ENCODE measurements at places on chromosomes 7 and 10. TPM values are rescaled to one million over a fixed set of nuclear protein-coding genes. Genes with fewer than 3 reads are reported as not detected.

The TMEM72 gene
- not detected for total RNA-seq

The FFAR4 gene
- not detected for total RNA-seq

The ZSCAN25 gene
- total RNA-seq, result 34.8 TPM

The PNLIP gene
- total RNA-seq, result not detected

The SLC26A4 gene
- 0.94 TPM for total RNA-seq

The LYZL2 gene
- total RNA-seq, result not detected

- H3K4me3 ChIP-seq, result no peak overlapping the region
- no peaks in the 10 kb centered on the region for H3K36me3 ChIP-seq
- DNase-seq, result no peak
- no peak overlapping the region for H3K27ac ChIP-seq
Measured at GRCh38 chr10:118624747-118625146, 29.3 kb upstream of the PRLHR start.

DNA sequence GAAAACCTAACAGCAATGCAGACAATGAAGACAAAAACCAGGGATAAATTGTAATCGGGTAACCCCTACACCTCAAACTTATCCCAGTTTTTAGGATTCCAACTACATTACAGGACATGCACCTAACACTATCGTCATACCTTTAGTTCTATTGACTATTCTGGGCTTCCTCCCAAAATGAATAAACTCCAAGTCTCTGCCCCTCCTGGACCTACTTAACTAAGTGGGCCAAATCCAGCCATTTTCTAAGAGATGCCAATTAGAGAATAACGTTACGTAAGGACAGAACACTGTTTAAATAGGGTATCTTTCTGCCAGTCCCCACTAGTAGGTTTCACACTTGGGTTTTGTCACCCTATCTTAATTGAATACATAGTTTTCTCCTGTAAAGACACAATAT, 253.1 kb upstream of the MKLN1 start:
- H3K4me1 ChIP-seq, result peaks cover 10% of the 10 kb centered on the region
- DNase-seq, result no peak

DNA sequence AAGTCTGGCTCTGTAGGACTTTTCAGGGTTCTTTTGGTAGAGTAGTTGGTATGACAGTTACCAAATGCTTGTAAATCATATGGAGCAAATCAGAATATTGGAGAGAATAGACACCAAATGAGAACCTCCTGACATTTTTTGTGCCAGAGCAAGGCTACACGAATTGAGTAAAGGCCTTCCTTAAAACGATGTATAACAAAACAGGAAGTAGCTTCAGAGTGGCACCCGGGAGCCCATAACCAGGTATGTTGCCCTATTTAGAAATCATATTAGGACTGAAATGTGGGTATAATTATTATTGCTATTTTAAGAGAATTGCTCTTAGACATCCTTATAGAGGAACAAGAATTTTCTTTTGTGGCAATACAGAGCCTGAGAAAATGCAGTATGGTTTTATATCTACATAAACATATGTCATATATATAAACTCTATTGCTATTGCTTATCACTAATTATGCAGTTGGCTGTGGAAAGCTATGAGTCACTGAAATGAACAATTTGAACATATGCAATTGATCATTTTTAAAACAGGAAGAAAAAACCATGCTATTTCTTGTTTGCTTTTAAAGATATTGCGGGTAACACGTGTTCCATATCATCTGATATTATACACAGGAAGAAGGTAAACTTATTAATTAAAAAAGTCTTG, 197.4 kb upstream of the MTPN start:
- H3K27ac ChIP-seq, result no peak overlapping the region
- peaks cover 4% of the 10 kb centered on the region for H3K4me1 ChIP-seq
- DNase-seq, result no peak
- peaks cover 2% of the 10 kb centered on the region for H3K27me3 ChIP-seq
- H3K36me3 ChIP-seq, result no peaks in the 10 kb centered on the region

- DNase-seq, result no peak
- no peak overlapping the region for H3K27ac ChIP-seq
- peaks cover 2% of the 10 kb centered on the region for H3K36me3 ChIP-seq
- H3K27me3 ChIP-seq, result peaks cover 54% of the 10 kb centered on the region
- no peak overlapping the region for H3K4me3 ChIP-seq
- H3K4me1 ChIP-seq, result peaks cover 6% of the 10 kb centered on the region
Measured at GRCh38 chr10:34814913-34815184, 247 bp downstream of the PARD3 start.

GRCh38 chr10:33233221-33233620, 101.2 kb downstream of the NRP1 start:
- H3K27me3 ChIP-seq, result peaks cover 4% of the 10 kb centered on the region
- H3K36me3 ChIP-seq, result no peaks in the 10 kb centered on the region
- no peak overlapping the region for H3K27ac ChIP-seq
- DNase-seq, result no peak
- H3K4me1 ChIP-seq, result no peaks in the 10 kb centered on the region
- no peak overlapping the region for H3K4me3 ChIP-seq

DNA sequence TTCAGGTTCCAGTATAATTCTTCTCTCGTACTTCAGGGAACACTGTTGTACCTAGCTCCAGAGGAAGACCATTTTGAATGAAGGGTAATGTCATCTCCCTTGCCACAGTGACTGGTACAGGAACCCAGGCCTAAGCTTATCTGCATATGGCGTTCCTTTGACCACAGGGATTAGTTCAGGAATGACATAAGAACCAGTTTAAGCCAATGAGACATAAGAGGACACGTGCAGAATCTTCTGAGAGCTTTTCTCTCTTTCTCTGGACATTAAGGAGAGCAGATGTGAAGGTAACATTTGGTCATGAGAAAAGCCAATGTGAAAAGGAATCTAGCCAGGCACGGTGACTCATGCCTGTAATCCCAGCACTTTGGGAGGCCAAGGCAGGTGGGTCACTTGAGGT, 21.8 kb upstream of the HIBADH start:
- no peaks in the 10 kb centered on the region for H3K4me1 ChIP-seq
- no peak for DNase-seq
- no peaks in the 10 kb centered on the region for H3K36me3 ChIP-seq
- no peak overlapping the region for H3K27ac ChIP-seq

DNA sequence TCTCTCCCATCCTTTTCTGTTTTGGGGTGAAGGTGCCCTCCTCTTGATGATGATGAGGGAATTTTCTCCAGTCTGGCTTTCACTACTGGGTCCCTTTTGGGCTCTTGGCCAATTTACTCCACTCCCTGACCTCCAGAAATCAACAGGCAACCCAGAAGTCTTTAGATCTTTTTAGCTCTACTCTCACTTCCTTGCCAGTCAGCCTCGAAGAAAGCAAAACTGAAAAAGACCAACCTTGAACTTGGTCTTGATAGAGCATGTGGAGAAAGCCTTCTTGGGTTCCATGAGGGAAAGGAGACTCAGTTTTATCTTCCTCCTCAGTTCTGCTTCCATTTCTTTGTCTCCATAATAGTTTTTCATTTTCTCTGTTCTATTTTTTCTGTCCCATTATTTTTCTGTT, 91.4 kb upstream of the NPVF start:
- no peaks in the 10 kb centered on the region for H3K36me3 ChIP-seq
- H3K4me3 ChIP-seq, result no peak overlapping the region
- no peak for DNase-seq
- no peak overlapping the region for H3K27ac ChIP-seq
- H3K27me3 ChIP-seq, result peaks cover 5% of the 10 kb centered on the region

GRCh38 chr10:86178401-86179152, 188.0 kb downstream of the GRID1 start:
- no peak overlapping the region for H3K27ac ChIP-seq
- H3K27me3 ChIP-seq, result no peaks in the 10 kb centered on the region
- H3K4me1 ChIP-seq, result no peaks in the 10 kb centered on the region
- H3K36me3 ChIP-seq, result no peaks in the 10 kb centered on the region

GRCh38 chr10:121237718-121238117, 360.5 kb downstream of the FGFR2 start:
- H3K27me3 ChIP-seq, result no peaks in the 10 kb centered on the region
- H3K27ac ChIP-seq, result no peak overlapping the region
- H3K36me3 ChIP-seq, result no peaks in the 10 kb centered on the region
- H3K4me3 ChIP-seq, result no peak overlapping the region
- DNase-seq, result no peak
- no peaks in the 10 kb centered on the region for H3K4me1 ChIP-seq

DNA sequence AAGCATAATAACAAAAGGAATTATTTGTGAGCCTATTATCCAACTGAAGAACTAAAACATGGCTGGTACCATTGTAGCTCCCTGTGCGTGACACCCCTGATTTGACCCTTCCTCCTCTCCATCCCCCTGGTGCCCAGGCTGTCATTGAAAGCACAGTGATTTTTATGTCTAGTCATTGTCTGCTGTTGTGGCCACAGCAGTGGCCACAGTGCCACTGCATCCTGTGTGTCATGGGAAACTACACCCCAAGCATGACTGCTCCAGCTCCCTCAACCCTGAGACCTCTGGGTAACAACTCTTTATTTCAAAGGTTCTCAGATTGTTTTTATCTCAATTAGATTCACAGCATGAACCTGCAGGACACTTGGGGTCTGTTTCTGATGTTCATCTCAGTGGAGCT, 52.0 kb downstream of the ERLIN1 start:
- H3K27me3 ChIP-seq, result peaks cover 28% of the 10 kb centered on the region
- no peaks in the 10 kb centered on the region for H3K36me3 ChIP-seq
- H3K27ac ChIP-seq, result no peak overlapping the region
- DNase-seq, result no peak

DNA sequence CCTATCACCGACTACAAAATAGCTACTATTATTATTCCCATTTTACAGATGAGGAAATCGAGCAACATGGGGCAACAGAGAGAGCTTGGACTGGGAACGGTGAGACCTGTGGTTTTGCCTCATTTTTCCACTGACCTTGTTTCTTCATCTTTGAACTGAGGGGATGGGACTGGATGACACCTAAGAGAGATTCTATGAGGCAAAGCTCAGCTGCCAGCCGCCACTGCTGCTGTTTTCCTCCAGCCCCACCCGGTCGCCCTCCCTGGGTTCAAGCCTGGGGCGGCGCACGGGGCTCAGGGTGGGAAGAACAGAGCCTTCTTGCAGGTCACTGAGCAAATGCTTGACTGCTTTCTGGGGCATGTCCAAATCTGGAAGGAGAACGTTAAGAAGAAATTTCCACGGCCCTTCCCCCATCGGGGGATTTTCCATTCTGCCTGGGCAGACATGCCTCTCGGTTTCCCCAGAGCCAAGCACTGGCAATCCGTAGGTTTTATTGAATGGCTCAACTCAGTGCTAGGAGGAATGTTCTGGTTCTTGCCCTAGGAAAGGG, 12.3 kb downstream of the DDIT4 start:
- H3K27me3 ChIP-seq, result no peaks in the 10 kb centered on the region
- H3K4me1 ChIP-seq, result peaks cover 43% of the 10 kb centered on the region
- no peak overlapping the region for H3K4me3 ChIP-seq
- no peak for DNase-seq
- peak overlapping the region; percentile 23 for H3K27ac ChIP-seq

DNA sequence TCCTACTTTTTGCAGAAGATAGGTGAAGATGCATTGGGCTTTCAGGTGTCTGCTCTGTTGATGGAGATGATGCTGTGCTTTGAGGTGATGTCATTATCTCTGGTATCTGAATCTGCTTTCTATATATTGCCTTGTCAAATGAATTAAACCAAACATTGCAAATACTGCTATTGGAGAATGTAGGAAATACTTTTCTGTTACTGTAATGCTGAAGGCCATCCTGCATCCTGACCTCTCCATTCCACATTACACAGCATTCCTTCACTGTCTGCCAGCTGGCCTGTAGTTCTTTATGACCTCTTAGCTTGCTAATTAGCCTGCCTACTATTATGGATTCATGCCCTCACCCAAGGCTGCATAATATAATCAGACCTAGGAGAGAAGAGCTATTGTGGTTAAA, 73.2 kb downstream of the VCL start:
- DNase-seq, result no peak
- no peak overlapping the region for H3K27ac ChIP-seq
- H3K27me3 ChIP-seq, result no peaks in the 10 kb centered on the region
- no peak overlapping the region for H3K4me3 ChIP-seq
- H3K36me3 ChIP-seq, result peaks cover 39% of the 10 kb centered on the region
- H3K4me1 ChIP-seq, result no peaks in the 10 kb centered on the region

GRCh38 chr7:88314061-88314491, 7.4 kb upstream of the STEAP4 start:
- no peak for DNase-seq
- H3K4me1 ChIP-seq, result no peaks in the 10 kb centered on the region
- H3K4me3 ChIP-seq, result no peak overlapping the region
- H3K27ac ChIP-seq, result no peak overlapping the region
- H3K27me3 ChIP-seq, result peaks cover 5% of the 10 kb centered on the region

GRCh38 chr7:8111282-8111960, 142.8 kb downstream of the GLCCI1 start:
- DNase-seq, result no peak
- peaks cover 11% of the 10 kb centered on the region for H3K36me3 ChIP-seq
- H3K4me1 ChIP-seq, result peaks cover 31% of the 10 kb centered on the region

DNA sequence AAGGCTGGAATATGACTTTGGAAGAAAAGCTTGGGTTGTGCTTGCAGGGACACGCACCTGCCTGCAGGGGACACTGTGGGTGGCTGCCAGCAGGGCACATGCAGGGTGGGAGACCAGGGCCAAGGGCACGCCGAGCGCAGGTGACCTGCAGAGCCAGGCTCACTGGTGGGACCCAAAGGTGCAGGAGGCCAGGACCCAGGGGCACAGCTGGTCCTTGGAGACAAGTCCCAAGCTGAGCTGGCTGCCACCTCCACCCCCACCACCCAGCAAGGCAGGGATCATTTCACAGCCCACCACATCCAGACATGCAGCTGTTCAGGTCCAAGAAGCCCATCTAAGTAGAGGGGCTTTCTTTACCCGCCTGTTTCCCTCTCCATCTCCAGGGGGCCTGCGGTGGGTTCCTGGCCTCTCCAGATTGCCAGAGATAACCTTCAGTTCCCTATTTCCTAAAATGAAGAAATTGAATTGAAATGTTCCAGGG, 13.8 kb upstream of the CLIP2 start:
- H3K27ac ChIP-seq, result no peak overlapping the region
- H3K36me3 ChIP-seq, result no peaks in the 10 kb centered on the region
- no peak overlapping the region for H3K4me3 ChIP-seq
- H3K4me1 ChIP-seq, result peaks cover 18% of the 10 kb centered on the region
- H3K27me3 ChIP-seq, result no peaks in the 10 kb centered on the region

DNA sequence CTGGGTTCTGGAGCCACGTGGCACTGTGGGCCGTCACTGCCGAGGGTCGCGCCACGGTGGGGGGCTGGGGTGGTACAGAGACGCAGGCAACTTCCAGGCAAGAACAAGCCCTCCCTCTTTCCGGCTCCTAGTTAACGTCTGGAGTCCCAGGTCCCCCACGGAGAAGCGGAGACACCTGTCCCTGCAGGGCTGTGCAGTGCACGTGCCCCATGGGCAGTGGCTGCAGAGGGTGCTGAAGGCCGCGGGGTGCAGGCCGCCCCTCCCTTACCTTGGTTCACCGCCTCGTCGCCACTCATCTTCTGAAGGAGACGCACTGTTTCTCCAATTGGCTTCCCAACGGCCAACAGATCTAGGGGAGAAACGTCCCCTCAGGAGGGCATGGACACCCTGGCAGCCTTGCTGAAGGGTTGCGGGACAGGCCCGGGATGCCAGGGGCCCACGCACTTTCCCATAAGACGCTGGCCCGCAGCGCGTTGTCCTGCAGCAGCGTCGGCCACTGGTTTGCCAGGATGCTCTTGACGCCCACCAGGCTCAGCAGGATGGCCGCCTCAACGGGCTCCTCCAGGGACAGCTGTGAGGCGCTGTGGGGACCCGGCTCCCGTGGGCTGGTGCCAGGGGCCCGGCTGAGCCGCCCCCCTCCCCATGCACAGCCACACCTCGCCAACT, 24.3 kb upstream of the NKX6-2 start:
- H3K27me3 ChIP-seq, result no peaks in the 10 kb centered on the region
- no peak for DNase-seq
- no peak overlapping the region for H3K27ac ChIP-seq
- H3K4me3 ChIP-seq, result no peak overlapping the region

- peaks cover 27% of the 10 kb centered on the region for H3K4me1 ChIP-seq
- peak overlapping the region; percentile 8 for H3K4me3 ChIP-seq
- DNase-seq, result peak; percentile 24
Measured at GRCh38 chr7:130367088-130367755, 13.1 kb upstream of the CPA1 start.
